ENCODE measurements at places on chromosomes 5 and 9.

DNA sequence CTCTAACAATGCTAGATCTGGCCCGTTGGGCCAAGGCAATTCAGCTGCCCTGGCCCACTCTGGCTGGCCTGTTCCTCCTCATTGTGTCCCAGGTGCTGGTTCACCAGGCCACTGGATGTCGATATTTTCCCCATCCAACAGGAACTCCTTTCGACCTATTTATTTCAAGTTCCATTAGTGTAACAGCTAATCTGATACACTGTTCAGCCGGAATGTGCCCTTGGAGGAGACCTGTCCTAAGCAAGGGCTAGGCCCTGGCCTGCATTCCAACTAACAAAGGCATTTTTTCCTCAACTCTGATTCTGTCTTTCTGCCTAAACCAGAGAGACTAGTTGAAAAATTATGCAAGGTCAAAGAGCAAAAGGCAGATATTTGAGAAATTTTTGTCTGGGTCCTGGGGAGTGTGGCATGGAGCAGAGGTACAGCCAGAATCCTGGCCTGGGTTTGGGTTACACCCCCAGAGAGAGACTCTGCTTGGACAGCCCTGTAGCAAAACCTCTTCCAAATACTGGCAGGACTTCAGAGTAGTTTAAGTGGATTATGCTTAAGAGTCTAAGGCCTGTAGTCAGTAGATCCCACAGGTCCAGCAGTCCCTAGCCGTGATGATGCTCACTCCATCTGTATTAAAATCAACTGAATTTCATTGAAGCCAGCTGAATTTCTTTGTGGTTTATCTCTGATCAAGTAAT lies 36.1 kb downstream of the MARCHF11 start:
- no peaks in the 10 kb centered on the region for H3K36me3 ChIP-seq
- no peak overlapping the region for H3K4me3 ChIP-seq
- no peak overlapping the region for H3K27ac ChIP-seq
- no peak for DNase-seq
- H3K27me3 ChIP-seq = no peaks in the 10 kb centered on the region

- no peak overlapping the region for H3K4me3 ChIP-seq
- H3K36me3 ChIP-seq = no peaks in the 10 kb centered on the region
- H3K27ac ChIP-seq = peak overlapping the region; percentile 76
- DNase-seq = no peak
- H3K27me3 ChIP-seq = no peaks in the 10 kb centered on the region
- H3K4me1 ChIP-seq = peaks cover 43% of the 10 kb centered on the region
These were observed 44.0 kb downstream of the IRF1 start for GRCh38 chr5:132446621-132447020.

DNA sequence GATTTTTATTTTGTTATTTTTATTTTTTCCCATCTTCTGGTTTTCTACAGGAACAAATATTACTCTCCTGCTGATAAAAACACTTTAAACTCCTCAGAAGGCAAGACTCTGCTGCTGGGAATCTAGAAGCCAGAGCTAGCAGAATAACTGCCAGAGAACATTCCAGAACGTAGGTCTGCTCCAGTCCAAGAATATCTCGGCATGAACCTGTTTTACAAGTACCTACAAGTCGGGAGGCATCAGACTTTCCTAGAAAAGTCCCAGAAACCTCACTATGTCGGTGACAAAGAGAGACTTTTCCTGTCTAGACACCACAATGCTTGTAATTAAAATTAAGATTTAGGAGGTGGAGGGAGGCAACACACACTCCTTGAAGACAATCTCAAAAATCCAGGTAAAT lies 41.4 kb downstream of the FABP6 start:
- no peak overlapping the region for H3K4me3 ChIP-seq
- no peaks in the 10 kb centered on the region for H3K36me3 ChIP-seq
- H3K27me3 ChIP-seq = no peaks in the 10 kb centered on the region
- no peak for DNase-seq

DNA sequence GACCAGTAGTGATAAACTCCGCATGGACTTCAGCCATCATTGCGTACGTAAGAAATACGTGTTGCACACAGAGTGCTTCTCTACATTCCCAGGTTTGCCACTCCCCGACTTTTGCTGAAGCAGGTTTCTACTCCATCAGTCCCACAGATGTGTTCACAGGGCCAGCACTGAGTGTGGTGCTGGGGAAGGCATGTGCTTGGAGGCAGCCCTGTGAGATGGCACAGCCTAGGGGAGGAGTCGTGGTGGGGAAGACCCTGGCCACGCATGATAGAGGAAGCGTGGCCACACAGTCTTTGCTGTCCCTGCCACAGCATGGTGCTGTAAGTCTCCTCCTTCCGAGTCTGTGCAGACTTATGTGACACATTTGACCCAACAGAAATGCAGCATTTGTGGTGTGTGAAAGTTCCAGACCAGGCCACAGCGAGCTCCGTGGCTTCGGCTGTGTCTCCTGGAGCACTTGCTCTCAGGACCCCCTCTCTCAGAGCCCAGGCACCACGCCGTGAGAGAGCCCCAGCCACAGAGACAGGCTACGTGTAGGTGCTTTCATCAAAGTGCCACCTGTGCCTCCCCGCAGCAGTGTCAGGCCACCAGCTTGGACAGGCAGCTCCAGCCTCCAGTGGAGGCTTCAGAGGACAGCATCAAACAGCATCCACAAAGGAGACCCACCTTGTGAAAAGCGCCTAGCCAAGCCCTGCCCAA lies 197.8 kb downstream of the AUH start:
- H3K27ac ChIP-seq = no peak overlapping the region
- DNase-seq = peak; percentile 81
- H3K27me3 ChIP-seq = no peaks in the 10 kb centered on the region

- H3K4me3 ChIP-seq = peak within 1 kb of the TSS; percentile 72
- peaks cover 55% of the 10 kb centered on the region for H3K4me1 ChIP-seq
- H3K27ac ChIP-seq = peak within 1 kb of the TSS; percentile 91
- no peaks in the 10 kb centered on the region for H3K27me3 ChIP-seq
- H3K36me3 ChIP-seq = no peaks in the 10 kb centered on the region
These were observed at the start of gene PHF2 for GRCh38 chr9:93576258-93577077. Gene PHF2, plus strand, starts transcription at chr9:93576584. Its CDS starts 190 bp downstream, at chr9:93576774.

GRCh38 chr5:165457859-165458481 lies 1952.6 kb downstream of the MAT2B start:
- H3K36me3 ChIP-seq = no peaks in the 10 kb centered on the region
- no peak overlapping the region for H3K4me3 ChIP-seq
- H3K27me3 ChIP-seq = no peaks in the 10 kb centered on the region
- H3K27ac ChIP-seq = no peak overlapping the region
- DNase-seq = no peak

- H3K36me3 ChIP-seq = no peaks in the 10 kb centered on the region
- DNase-seq = no peak
- H3K4me1 ChIP-seq = peaks cover 6% of the 10 kb centered on the region
- no peaks in the 10 kb centered on the region for H3K27me3 ChIP-seq
These were observed 251.6 kb downstream of the KIAA0825 start for GRCh38 chr5:94366811-94367210.

DNA sequence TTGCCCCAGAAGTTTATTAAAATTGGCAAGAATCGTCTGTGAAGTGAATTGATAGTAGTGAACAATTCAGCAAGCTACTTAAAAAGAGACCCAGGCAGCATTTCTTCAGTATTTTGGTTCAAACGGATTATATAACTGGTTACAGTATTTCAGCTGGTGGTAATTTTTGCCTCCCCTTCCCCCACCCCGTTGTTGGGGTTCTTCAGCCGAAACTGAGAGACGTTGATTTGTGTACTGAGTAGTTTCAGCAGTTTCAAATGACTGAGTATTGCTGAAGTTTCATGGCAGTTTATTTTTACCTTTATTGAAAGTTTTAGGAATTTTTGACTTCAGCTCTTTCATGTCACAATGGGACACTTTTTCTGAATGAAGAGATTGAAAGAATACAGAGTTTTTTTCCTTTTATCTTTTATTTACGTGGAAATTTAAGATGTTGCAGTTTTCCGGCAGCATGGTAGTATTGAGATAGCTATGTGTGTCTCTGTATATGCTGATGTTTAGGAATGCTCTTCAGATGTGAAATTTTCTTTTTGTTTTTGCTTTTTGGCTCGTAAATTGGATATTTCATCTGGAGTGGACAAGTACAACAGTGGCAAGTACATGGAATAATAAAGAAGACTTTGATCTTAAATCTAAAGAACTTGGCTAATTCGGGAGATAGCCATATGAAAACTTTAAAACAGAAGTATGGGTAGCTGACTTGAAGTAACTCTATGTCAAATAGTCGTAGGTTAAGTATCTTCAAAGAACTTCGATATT lies 1.9 kb downstream of the GPBP1 start:
- H3K4me1 ChIP-seq = peaks cover 71% of the 10 kb centered on the region
- H3K27me3 ChIP-seq = no peaks in the 10 kb centered on the region
- H3K36me3 ChIP-seq = no peaks in the 10 kb centered on the region
- H3K4me3 ChIP-seq = peak overlapping the region; percentile 93

- no peaks in the 10 kb centered on the region for H3K36me3 ChIP-seq
- no peaks in the 10 kb centered on the region for H3K4me1 ChIP-seq
- H3K27ac ChIP-seq = no peak overlapping the region
- H3K27me3 ChIP-seq = no peaks in the 10 kb centered on the region
- no peak for DNase-seq
- no peak overlapping the region for H3K4me3 ChIP-seq
These were observed 1368.6 kb upstream of the C9orf72 start for GRCh38 chr9:28941856-28942255.

Data from vagina (tissue), 2 donors.